ENCODE measurements at places on chromosomes 7 and 10.
A peak's percentile ranks its signal among the peaks of the same experiment; 100 is the strongest.

GRCh38 chr7:107995184-107996071 lies 7.5 kb downstream of the LAMB1 start:
- DNase-seq, result no peak

- DNase-seq, result no peak
Observed at GRCh38 chr7:18450019-18450418, 45.5 kb upstream of the HDAC9 start.

GRCh38 chr7:47484923-47485639 lies 96.8 kb downstream of the TNS3 start:
- DNase-seq, result no peak

GRCh38 chr7:101952355-101953247 lies 135.2 kb downstream of the CUX1 start:
- DNase-seq, result peak; percentile 69

- DNase-seq, result peak; percentile 4
Observed at GRCh38 chr7:93117327-93117726, 452 bp downstream of the SAMD9 start.

DNA sequence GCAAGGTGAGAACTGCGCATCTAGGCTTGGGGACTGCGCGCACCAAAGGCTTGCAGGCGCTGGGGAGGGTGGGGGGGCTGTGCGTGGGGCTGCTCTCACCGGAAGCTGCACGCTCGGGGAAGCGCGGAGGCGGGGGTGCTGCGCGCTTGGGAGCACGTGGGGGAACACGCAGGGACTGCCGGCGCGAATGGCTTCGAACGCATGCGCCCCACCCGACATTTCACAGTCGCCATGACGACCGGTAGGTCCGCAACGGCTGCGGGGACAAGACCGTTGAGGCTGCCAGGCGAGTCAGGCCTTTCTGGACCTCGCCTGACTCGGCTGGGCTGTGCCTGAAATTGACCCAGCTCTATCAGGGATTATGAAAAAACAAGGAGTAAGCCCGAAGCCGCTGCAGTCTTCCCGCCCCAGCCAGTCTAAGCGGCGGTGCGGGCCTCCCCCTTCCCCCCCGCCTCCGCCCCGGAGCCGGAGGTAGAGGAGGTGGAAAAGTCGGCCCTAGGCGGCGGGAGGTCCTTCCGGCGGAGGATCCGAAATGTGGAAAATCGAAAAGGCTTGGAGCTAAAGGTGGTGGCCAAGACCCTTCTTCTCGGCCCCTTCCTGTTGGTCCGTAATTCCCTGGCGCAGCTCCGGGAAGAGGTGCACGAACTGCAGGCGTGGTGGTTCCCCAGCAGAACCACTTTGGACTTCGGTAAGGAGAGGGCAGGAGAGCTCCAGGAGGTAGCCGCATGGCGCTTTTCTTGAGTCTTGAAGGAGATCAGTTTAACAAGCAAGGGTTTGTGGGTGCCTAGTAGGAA lies 34.9 kb upstream of the STEAP1 start:
- DNase-seq, result no peak

Measured in KBM-7 (cell line).